ENCODE measurements at places on chromosomes 2 and 18.

GRCh38 chr18:9897129-9897528, 11.4 kb downstream of the TXNDC2 start:
- DNase-seq, result no peak

GRCh38 chr2:39584283-39584965, 81.3 kb upstream of the TMEM178A start:
- DNase-seq, result no peak

- no peak for DNase-seq
Measured at GRCh38 chr2:241902357-241902991, 32.9 kb downstream of the RTP5 start.

- no peak for DNase-seq
Measured at GRCh38 chr2:126900646-126901319, 2.1 kb downstream of the TEX51 start.

- DNase-seq, result no peak
Measured at GRCh38 chr2:109222825-109223471, 93.9 kb downstream of the SH3RF3 start.

GRCh38 chr2:235135990-235136561, 184.3 kb downstream of the SH3BP4 start:
- peak; percentile 77 for DNase-seq

- DNase-seq, result no peak
Measured at GRCh38 chr2:197277794-197278193, 32.8 kb downstream of the ANKRD44 start.

DNA sequence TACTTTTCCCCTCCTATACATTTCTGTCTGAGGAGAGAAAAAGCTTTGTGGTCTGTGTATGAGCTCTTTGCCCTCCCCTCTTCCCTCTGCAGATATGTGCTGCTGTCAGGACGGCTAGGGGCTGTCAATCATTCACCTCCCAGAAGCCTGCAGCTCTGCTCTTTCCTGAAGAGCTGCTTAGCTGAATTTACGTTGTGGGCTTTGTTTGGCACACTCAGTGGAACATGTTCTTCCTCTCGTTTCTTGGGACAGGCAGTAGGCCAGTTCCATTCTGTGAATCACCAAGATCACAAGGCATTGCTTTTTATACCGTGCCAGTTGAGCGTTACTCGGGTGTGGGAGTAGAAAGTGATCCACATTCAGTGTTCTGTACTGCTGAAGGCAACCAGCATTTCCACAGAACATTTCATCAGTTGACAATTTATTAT, 136.7 kb downstream of the LAMA3 start:
- DNase-seq, result no peak

GRCh38 chr2:890791-891190, 59.9 kb upstream of the SNTG2 start:
- DNase-seq, result no peak

DNA sequence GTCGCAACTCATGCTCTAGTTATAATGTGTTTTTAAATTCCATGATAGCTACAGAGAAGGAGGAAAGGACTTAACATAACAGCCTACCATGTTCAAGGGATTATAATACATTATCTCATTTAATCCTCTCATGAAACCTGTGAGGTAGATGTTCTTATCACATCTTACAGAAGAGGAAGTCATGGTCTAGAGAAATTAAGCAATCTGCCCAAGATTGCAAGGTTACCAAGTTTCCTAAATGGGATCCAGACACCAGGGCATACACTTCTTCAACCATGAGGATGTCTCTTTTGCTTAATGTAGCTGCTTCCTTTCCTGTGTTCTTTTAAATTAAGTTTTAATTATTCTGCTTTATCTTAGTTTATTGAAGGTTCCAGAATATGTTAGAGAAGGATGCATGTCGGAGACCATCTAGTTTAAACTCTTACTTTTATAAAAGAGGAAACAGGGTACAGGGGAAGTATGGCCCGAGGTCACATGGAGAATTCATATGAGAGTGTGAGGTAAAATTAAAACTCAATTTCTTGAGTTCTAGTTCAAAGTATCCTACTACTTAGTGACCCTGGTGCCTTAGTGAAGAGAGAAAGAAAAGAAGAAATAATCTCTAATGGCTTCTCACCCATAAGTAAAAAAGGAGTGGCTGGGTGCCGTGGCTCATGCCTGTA, 3.6 kb upstream of the IL1A start:
- DNase-seq, result no peak

GRCh38 chr2:20983844-20984243, 60.0 kb downstream of the APOB start:
- DNase-seq, result no peak
